ENCODE measurements at places on chromosomes 4 and X.

- no peak for DNase-seq
Observed at GRCh38 chr4:75547647-75548387, 8.0 kb upstream of the ODAPH start.

DNA sequence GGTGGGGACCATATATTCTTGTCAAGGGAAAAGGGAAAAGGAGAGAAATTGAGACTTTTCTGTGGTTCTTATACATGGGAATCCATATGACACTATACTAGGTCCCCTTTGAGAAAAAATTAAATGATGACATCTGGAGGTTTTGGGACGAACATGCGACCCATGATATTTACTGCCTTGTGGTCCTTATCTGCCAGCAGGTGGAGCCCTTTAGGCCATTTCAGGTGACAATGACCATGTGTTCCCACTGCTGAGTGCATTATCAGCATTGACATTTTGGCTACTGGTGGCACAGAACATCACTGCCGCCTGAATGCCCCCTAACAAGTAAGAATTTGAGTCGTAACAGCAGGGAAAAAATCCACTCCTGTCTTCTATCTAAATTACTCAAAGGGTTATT is 843.4 kb downstream of the FSTL5 start:
- DNase-seq: no peak

DNA sequence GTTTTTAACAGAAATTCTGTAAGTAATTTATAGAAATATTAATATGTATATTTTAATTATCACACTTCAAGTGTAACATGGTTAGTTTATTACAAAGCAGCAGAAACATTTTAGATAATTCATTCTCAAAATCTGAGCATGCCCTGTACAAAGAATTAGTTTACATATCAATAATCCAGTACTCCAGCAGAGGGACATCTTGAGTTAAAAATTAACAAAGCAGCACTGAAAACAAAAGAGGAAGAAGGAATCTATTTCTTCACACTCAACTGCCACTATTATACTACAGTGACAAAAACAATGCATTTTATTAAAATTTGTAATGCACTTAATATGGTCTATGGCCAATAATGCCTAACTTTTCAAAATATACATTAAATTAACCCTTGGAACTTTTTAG is 179.1 kb upstream of the KLHL4 start:
- DNase-seq: no peak

- no peak for DNase-seq
Observed at GRCh38 chr4:176099314-176099713, 33.7 kb downstream of the WDR17 start.

DNA sequence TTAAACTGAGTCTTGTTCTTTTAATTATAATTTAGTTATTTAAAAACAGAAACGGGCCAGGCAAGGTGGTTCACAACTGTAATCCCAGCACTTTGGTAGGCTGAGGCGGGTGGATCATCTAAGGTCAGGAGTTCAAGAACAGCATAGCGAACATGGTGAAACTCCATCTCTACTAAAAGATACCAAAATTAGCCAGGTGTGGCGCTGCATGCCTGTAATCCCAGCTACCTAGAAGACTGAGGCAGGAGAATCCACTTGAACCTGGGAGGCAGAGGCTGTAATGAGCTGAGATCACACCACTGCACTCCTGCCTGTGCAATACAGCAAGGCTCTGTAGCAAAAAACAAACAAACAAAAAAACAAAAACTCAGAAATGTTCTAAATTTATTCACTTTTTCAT is 852.9 kb downstream of the TECRL start:
- no peak for DNase-seq

- peak; percentile 30 for DNase-seq
Observed at GRCh38 chr4:182806259-182807252, 110.6 kb downstream of the DCTD start.

All from activated gamma-delta T cell treated with anti-CD3 and anti-CD28 coated beads, Interleukin-2, amount 50 U/mL, for 16 hours (primary cell).